NCI-H1930 (cell line): ENCODE measurements at places on chromosomes 7 and 10.

DNA sequence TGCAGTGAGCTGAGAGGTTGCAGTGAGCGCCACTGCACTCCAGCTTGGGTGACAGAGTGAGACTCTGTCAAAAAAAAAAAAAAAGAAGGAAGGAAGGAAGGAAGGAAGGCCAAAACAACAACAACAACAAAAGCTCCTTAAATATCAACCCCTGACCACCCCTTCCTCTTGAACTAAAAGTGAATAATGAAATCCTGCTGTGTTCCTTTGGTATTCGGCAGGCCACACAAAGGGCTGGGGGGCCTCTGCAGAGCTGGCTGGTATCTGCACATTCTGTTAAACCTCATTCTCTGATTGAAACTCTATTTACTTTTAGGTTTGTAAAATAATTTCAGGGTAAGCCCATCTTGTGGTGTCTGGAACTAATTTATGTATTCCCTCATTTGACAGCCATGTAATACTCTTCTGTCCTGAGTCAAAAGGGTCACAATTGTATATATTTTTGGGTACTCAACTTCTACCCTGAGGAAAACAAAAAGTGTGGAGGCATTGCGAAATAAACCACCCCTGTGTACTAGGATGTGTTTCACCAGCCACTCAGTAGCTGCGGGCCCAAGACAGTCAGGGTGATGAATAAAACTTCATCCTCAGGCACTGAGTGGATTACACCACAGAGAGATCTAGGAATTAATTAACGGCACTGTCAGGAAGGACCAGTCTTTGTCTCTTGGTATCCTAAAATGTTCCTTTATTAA is 446.4 kb upstream of the PFKP start:
- no peak for DNase-seq

- no peak for DNase-seq
Measured at GRCh38 chr10:71252220-71252619, 39.9 kb downstream of the UNC5B start.

DNA sequence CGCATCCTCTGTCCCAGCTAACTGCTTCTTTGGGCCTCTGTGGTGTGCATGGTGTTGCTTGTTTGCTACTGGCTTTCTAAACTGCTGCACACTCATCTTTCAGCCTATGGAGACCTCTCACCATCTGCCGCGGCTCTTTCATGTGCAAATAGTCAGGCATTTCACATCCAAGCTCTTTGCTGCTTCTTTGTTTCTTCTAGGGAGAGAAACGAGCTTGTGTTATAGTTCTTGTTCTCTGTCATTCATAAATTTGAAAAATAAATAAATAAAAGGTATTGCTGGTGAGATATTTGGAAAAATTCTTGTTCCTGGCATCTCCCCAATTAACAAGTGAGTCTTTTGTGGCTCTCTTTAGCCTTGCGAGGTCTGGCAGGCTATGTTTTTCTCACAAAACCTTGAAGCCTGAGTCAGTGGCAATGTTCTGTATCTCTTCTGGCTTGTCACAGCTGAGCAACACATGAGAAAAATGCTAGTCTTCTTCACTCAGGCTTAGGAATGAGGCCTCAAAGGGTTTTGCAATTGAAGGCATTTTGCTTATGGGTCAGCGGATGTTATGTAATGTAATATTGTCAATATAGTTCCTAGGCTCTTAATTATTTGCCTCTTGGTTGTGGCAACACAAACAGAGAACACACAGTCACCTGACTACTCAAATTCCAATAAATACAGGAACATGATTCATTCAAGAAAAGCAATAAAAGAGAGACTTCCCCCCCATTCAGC is 274.0 kb downstream of the FRMD4A start:
- no peak for DNase-seq

- no peak for DNase-seq
Measured at GRCh38 chr10:48671914-48672595, 12.6 kb upstream of the WDFY4 start.

GRCh38 chr10:59682986-59683937 is 26.4 kb downstream of the SLC16A9 start:
- DNase-seq: no peak

GRCh38 chr7:144777005-144777839 is 58.6 kb downstream of the TPK1 start:
- DNase-seq: no peak

DNA sequence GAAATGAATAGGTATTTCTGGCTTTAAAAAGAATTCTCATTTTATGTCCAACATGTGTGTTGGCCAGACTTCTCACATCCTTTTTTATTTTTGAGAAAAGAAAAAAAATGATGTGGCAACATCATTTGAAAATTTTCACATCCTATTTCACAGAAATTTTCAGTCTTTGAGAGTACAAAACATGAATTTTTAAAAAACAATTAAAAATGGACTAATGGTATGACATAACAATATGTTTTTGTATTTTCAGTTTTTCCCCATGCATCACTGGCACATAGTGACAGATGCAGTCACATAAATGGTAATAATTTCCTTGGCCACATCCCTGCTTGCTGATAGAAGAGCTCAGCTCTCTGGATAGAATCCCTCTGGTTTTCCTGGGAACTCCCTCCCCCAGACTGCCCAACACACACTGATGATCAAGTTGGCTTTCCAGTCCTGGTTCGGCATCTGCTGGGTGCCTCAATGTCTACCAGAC is 188.5 kb upstream of the AGR3 start:
- DNase-seq: no peak

- DNase-seq: no peak
Measured at GRCh38 chr7:102426268-102427018, 6.9 kb upstream of the ORAI2 start.

- no peak for DNase-seq
Measured at GRCh38 chr7:98753989-98754479, 115.8 kb downstream of the TMEM130 start.

DNA sequence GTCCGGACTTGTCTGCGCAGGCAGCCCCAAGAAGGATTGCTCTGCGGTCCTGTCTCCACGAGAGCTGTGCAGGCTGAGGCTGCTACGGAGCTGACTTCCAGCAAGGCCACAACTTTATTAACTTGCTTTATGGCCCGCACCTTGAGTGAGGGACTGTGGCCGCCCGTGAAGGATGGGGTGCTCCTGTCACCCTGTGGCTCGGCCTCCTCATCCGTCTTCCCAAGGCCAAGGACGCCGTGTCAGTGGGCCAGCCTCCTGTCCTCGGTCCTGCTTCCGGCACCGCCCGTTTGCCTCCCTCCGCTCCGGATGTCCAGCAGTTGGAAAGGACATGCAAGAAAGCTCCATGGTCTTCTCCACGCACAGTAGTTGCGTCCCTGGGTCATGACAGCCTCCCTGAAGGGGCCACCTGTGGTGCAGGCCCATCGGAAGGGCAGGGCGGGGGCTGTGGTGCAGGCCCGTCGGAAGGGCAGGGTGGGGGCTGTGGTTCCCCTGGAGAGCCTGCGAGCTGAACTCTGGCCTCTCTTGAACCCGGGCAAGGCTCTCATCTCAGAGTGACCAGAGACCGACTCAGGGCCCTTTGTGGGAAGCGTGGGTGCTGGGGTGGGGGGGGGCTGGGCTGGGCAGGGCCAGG is 87.1 kb downstream of the NKX6-2 start:
- DNase-seq: no peak

- DNase-seq: no peak
Measured at GRCh38 chr7:127803626-127804025, 151.6 kb downstream of the SND1 start.

DNA sequence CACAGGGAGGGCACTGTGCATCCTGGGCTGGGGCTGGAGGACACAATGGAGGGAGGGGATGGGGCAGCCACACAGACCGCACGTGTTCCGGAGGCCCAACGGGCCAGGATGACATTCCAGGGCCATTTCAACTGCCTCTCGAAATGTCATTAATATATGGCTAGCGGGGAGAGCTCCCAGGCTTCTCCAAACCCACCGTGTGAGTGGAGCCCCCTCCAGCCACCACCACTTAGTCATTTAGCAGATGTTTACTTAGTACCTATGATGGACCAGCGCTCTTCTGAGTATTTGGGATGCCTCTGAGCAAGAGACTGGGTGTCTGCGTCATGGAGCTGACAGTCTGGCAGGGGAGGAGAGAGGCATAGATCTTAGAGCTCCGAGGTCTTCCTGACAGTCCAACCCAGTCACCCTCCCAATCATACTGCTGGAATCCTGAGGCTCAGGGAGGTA is 107.3 kb downstream of the ZMIZ1 start:
- DNase-seq: no peak

GRCh38 chr10:86821388-86821999 is 65.1 kb downstream of the BMPR1A start:
- DNase-seq: no peak

DNA sequence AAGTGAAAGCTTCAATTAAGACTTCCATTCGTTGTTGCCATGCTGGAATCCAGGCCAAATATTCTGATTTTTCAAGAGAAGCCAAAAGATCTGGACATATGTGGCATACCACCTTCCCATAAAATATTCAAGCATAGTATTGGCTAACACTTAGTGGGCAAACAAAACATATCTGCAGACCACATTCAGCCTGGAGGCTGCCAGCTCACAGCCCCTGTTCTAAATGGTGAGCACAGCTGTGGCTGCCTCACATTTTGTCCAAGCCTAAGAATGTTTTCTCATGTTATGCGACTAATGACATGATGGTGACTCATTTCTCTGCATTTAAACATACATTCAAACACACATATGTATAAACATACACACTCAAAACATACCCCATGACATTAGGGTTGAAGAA is 10.6 kb upstream of the CALU start:
- DNase-seq: no peak

DNA sequence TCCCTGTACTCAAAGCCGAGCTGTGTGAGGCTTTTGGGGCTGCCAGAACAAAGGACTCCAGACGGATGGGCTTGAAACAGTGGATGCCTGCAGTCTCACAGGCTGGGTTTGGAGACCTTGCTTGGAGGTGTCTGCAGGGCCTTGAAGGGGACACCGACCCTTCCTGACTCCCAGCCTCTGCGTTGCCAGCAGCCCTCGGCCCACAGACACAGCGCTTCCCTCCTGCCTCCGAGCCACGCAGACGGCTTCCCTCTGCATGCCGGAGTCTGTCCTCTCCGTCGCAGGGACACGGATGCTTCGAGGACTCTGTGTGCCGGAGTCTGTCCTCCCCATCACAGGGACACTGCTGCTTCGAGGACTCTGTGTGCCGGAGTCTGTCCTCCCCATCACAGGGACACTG is 524.7 kb downstream of the DNAJB6 start:
- no peak for DNase-seq

GRCh38 chr7:22351329-22351692 is 5.6 kb downstream of the RAPGEF5 start:
- DNase-seq: no peak

DNA sequence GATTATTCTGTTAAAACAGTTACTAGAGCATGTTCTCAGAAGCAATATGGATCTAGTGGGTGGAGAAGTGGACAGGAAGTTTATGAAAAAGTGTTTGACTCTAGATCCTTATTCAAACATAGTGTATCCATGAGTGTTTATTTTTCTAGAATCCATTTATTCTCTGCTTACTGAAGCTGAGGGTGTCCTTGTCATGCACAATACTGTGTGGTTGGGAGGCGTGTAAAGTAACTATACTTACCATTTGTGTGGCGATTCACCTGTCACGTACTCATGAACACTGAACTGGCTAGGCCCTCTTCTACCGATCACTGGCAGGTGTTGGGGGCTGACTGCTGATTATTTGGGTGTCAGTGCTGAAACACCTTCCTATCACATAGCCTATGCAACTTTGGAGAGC is 74.0 kb downstream of the POU6F2 start:
- DNase-seq: no peak

DNA sequence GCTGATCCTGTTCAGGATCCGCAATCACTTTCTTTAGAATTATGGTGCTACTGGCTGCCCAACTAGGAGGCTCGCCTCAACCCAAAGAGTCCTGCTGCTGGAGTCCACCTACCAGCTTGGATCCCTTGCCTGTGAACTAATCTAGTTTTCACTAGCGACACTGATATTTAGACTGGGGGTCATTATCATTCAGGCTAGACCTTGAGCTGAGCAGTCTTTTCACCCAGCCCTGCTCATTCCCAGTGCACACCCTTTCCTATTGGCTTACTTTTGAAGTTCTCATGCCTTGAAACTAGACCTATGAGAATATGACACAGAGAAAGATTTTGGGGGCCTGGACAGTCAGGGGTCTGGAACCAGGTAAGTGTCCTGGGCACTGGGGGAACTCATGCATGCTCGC is 107.9 kb downstream of the TMEM178B start:
- DNase-seq: no peak

GRCh38 chr7:134179036-134180011 is 52.2 kb downstream of the LRGUK start:
- DNase-seq: no peak

DNA sequence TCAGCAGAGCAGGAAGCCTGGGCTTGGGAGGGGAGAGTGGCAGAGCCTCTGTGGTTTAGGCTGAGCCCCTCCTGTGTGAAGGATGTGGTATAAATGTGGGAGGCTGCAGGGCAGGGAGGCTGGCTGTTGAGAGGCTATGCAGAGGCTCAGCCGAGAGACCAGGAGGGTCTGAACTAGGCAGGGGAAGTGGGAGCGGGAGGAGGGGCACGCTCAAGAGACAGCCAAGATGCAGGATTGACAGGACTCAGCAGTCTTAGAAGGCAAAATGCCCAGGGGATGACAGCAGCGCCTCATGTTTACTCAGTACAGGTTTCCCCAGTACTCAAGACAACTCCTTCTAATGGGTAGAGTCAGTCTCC is 24.3 kb downstream of the BTBD16 start:
- DNase-seq: no peak

DNA sequence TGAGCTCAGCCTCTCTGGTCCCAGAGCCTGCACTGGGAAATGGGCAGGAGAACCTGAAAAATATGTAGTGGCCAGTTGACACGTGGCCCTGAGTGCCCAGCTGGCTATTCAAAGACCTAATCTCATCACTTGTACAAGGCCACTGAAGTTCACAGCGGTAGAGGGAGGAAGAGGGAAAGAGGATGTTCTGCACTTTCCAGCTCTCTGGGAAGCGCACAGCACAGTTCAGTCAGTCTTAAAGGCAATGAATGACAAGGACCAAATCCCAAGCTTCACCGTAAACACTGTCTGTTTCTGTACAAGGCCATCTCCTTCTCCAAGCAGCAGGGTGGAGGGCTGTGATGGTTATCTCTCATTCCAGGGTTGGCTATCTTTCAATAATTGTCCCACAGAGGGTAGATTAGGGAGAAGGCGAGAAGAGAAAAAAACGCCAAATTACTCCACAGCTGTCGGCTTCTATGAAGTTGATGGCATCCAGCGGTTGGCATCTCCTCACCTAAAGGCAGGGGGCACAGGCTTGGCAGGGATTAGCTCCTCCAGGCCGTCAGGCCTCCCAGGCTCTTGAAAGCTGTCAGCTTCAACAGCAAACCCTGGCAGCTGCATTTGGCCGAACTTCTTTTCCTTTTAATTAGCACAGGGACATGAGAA is 10.6 kb downstream of the SFMBT2 start:
- DNase-seq: no peak

DNA sequence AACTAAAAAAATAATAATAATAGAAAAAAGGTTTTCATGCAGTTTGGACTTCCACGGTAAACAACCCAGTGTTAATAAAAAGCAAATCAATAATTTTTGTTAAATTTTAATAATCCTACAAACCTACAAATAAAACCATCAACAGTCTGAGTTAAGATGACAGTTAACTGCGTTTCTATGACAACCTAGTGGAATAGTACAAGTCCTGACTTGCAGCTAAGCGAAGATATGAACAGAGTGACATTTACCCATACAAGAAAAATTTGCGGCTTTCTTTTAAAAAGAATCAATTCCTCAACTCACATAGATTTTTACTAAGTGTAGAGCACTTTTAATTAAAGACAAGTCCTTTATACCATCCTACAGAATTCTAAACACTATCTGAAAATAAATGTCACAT is 35.6 kb downstream of the VPS41 start:
- DNase-seq: no peak

GRCh38 chr7:7698930-7699329 is 19.5 kb downstream of the RPA3 start:
- no peak for DNase-seq
